ENCODE measurements at places on chromosomes 1 and 21.
A peak's percentile ranks its signal among the peaks of the same experiment; 100 is the strongest.

- no peak for DNase-seq
Measured at GRCh38 chr1:57483954-57484353, 60.1 kb upstream of the DAB1 start.

DNA sequence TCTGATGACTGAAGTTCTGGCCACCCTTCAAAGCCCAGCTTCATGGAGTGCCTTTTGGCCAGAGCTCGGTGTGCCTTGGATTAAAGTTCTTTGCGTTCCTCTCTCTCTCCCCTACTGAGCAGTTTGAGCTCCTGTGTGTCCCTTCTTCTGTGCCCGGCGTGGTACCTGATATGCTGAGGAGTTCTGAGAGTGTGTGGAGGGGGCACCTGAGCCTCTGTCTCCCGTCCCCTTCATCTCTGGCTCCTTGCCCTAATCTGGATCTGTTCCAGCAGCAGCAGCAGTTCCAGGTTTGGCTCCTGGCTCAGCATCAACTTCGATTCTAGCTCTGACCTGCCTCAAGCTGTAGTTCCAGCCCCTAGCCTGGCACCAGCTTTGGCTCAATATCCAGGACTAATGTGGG, 25.1 kb upstream of the MYCL start:
- DNase-seq, result no peak

- DNase-seq, result no peak
Measured at GRCh38 chr21:46078978-46079351, 18.9 kb upstream of the COL6A2 start.

DNA sequence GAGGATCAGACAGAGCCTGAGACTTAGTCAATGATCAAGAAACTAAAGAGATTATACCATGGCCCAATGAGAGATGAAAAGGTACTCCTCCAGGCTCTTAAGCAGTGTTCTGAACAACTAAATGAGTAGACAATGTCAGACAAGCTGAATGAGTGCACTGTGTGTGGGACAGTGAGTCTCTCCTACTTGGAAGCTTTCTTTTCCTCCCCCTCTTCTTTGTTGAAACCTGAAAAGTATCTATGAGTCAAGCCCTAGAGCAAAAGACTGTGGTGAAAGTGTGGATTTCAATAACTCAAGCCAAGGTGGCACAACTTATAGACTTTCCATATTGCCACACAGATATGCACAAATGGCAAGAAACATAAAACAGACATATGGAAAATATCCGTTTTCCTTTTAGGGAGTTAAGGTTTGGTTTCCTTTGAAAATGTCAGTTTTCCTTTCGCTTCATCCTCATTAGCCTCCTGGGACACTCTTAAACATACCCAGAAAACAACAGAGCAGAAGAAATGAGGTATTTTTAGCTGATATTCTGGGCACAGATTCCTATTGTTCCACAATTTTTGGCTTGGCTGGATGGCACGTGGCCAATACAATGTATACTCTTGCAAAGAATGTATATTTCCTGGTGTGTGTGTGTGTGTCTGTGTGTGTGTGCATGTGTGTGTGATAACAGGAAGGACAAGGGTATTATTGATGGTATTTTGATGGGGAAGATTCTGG, 96.6 kb downstream of the LMX1A start:
- no peak for DNase-seq

GRCh38 chr1:44985747-44986359, 542 bp downstream of the EIF2B3 start:
- no peak for DNase-seq

GRCh38 chr1:218301217-218301616, 16.1 kb downstream of the RRP15 start:
- no peak for DNase-seq

- no peak for DNase-seq
Measured at GRCh38 chr1:210901981-210902770, 231.8 kb downstream of the KCNH1 start.

DNA sequence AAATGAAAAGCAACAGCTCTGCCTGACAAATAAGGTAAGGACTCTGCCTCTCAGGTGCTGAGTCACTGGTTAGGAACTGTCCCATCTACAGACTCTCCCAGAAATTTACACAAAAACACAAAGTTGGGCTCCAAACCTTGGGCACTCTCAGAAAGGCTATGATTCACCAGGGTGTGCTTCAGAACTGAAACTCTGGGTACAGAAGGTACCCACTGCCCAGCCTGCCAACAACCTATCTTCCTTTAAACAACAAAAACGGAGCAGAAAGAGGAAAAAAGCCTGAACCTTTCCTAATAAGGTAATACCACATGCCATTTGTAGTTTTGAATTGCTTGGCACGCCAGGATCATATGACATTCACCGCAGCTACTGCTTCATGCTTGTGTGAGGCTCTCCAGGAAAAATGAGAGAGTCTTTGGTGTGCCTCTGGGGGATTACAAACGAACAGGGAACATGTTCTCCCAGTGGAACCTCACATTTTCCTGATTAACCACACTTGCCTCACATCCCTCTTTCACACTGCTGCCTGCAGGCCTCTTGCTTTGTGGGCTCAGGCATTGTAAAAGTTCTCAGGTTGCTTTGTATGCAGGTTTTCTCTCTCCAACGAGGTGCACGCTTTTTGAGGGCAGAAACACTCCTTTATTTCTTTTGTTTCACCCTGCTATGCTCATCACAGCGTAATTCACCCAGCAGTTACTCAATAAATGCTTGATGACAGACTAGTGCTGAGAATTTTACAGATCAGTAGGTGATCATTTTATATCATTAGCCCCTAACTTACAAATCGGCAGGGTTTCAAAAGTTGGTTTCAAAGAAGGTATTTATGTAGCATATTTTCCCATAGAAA, 65.1 kb downstream of the GADD45A start:
- peak; percentile 8 for DNase-seq
